ENCODE measurements at places on chromosomes 5 and 9.

- DNase-seq: no peak
Measured at GRCh38 chr9:133916159-133916541, 76.0 kb downstream of the VAV2 start.

- no peak for DNase-seq
Measured at GRCh38 chr9:33140401-33141360, 26.5 kb downstream of the B4GALT1 start.

DNA sequence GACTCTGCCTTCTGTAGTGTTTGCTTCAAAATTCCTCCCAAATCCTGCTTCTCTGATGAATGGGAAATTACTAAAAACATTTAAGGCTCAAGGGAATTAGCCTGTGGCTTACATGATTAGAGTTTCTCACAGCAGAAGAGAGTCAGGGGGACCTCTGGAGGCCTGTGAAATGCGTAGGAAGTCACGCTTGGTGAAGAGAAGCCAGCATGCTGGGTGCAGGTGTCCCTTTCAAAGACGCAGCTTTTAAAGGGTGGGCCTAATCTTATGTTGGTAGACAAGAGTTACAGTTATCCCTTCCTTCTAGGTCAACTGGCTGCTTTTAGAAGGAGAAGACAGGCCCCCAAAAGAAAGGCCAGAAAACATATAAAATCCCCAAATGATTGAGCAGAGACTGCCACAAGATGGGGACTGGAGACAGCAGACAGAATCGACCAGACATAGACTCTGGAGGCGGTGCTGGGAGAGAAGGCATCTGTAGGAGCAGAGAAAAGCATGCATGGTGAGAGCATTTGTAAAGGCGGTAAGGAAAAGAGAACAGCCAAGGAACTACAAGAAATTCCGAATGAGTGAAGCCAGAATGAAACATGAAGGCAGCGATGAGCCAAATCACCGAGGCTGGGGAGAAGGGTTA is 42.3 kb downstream of the B4GALT1 start:
- DNase-seq: no peak

DNA sequence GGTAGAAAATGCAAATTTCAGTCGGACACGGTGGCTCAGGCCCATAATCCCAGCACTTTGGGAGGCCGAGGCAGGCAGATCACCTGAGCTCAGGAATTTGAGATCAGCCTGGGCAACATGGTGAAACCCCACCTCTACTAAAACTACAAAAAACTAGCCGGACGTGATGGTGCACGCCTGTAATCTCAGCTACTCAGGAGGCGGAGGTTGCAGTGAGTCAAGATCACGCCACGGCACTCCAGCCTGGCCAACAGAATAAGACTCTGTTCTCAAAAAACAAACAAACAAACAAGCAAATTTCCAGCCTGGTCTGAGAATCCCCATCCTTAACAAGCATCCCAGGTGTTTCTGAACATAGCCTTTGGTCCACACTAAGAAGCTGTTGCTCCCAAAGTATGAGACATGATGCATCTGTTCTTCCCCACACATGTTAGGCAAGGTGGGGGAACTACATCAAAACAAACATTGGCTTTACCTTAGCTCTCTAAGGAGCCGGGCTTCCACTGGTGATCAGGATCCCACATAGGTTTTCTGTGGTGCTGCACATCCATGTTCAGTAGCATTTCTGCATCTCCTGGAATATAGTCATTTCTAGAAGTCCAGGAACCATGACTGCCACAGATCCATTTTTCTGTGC is 92.5 kb upstream of the DMRT1 start:
- no peak for DNase-seq

DNA sequence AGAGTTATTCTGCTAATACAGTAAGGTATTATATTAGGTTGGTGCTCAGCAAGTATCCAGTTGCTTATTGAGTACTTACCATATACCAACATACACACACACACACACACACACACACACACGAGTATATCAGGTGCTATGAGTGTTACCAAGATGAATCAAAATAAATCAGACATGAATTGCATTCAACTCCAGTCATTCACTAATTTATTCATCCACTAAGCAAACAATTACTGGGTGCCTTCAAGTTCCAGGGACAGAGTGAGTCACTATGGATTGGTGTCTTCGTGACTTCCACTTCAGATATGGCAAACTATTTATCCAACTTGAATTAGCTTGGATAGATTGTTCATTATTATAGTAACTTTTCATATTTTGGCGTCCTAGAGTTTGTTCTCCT is 140.7 kb upstream of the SLC44A1 start:
- DNase-seq: no peak

GRCh38 chr5:169635936-169636335 is 1.1 kb upstream of the DOCK2 start:
- no peak for DNase-seq

DNA sequence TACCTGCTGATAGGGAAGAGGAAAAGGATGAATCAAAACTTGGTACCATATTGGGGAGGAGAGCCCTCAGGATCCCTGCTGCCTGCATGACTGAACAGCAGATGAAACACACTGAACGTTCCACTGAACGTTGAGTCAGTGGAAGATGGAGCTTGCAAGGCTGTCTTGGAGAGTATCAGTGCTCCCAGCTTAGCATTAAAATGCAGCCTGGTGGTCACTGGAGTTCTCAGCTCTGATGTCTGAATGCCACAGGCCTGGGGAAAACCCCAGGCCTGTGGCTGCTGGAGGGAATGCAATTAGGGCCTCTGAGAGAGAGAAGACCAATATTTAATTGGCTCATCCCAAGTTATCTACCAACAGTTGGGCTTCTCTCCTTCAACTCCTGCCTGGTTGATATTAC is 54.5 kb downstream of the PDE4D start:
- DNase-seq: peak; percentile 50

GRCh38 chr5:54834121-54834842 is 151.1 kb downstream of the ESM1 start:
- DNase-seq: no peak

DNA sequence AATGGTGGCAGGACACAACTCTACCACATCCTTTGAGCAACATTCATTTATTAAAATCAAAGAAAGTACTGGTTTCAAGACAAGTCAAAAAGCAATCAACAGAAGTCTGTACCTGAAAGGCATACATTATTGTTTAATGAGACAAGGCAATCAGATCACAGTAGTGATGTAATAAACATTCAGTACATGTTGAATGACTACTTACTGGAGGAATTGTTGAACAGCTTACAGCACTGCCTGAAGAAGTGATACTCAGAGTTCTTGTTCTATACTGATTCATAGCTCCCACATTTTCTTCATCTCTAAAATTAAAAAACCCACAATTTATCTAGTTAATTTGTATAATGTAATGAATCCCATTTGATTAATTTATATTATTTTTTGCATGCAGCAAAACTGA is 18.2 kb downstream of the RIOK2 start:
- no peak for DNase-seq

DNA sequence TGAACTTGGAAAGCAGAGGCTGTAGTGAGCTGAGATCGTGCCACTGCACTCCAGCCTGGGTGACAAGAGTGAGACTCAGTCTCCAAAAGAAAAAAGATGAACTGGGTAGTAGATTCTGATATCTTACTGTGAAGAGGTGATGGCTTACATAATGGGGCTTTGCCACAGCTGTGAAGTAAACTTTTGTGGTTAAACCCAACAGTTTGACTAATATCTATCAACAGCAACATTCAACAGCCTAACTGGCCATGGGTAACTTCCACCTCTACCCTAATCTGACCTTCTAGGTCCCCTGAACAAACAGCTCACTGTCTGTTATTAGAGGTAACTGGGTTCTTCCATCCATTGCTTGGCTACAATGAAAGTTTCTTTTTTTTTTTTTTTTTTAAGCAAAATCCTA is 52.1 kb downstream of the TLE1 start:
- DNase-seq: no peak

GRCh38 chr5:124570285-124571035 is 176.0 kb downstream of the ZNF608 start:
- DNase-seq: peak; percentile 41

GRCh38 chr5:2633992-2634391 is 117.5 kb downstream of the IRX2 start:
- no peak for DNase-seq

DNA sequence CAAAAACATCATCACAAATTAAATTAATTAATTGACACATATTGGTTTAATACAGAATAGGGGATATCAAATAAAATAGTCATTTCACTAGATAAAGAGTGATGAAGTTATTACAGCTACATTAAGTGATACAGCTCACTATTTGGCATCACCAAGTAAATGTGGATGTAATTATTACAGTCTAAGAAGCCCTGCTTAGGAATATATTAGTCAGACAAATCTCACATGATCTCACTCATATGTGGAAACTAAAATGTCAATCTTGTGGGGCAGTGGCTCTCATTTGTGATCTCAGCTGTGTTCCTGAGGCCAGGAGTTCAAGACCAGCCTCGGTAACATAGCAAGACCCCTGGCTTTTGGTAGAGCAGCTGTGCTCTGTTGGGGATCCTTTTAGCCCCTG is 233.4 kb upstream of the RGMB start:
- DNase-seq: no peak

DNA sequence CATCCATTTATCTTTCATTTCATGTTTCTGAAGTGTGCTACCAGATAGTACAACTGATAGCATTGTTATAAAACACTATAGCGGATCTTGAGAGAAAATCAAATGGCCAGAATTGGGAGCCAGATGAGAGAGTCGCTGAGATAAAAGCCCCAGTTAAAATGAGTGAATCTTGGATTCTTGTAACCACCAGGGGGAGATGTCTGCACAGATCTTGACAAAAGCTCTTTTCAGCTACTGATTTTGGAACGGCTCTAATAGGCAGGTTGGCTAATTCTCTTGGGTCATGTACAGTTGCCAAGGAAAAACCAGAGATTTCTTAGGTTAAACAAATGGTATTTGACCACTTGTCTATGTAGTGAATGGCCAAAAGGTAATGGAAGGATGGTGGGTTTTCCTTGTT is 21.7 kb downstream of the F2RL2 start:
- peak; percentile 23 for DNase-seq

DNA sequence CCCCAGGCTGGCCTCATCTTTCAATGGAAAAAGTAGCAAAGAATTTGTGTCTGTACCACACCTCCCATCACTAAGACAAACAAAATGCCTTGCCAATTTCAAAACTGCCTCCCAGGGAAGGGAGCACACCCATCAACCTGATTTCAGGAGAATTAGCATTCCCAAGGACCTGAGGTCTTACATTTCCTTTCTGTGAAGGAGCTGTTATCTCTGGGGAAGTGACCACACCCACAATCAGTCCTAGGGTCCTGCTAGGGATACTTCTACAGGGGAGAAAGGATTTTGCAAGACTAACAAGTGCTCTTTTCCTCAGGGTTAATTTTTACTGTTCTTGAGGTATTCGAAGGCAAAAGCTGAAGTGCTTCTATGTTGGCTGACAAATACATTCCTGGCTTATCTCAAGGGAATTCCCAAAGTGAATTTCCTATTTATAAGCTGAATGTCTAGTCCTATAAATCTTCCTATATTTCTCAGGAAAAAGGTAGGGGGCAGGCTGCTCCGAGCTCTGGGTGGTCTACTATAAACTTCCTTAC is 97.4 kb upstream of the ITGA1 start:
- DNase-seq: no peak

DNA sequence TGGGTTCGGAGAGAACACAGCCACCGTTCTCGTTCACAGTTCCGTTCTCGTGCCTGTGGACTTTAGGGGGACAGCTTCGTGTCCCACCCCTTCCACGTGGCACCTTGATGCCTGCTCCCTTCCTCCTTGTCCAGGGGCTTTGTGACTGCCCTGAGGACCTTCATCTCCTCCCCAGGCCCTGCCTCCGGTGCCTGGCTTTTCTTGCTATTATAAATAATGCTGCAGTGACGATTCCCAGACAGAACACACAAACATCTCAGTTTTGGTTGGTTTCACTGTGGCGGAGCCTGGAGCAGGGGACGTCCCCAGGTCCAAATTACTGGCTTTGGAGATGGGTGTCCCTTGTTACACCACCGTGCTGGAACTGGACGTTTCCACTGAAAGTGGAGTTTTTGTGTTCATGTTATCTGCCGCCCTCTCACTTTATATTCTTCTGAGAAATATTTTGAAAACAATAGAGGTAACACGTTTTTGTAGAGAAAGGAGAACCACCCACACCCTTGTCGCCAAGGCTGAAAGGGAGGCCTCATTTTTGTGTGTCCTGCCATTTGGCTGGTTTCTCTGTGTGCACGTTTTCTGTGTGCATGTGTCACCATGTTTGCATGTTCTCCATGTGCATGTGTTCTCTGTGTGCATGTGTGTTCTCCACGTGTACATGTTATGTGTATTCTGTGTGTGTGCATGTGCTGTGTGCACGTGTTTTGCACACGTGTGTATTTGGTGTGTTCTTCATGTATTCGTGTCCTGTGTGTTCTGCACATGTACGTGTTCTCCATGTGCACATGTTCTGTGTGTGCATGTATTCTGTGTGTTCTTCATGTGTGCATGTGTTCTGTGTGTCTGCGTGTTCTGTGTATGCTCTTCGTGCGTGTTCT is 24.2 kb downstream of the WNK2 start:
- no peak for DNase-seq

GRCh38 chr5:170334626-170335025 is 37.0 kb upstream of the LCP2 start:
- DNase-seq: no peak

GRCh38 chr5:38681029-38681706 is 124.7 kb upstream of the LIFR start:
- no peak for DNase-seq

Data from NCI-H1694 (cell line).